ENCODE measurements at places on chromosomes 7 and 10.

DNA sequence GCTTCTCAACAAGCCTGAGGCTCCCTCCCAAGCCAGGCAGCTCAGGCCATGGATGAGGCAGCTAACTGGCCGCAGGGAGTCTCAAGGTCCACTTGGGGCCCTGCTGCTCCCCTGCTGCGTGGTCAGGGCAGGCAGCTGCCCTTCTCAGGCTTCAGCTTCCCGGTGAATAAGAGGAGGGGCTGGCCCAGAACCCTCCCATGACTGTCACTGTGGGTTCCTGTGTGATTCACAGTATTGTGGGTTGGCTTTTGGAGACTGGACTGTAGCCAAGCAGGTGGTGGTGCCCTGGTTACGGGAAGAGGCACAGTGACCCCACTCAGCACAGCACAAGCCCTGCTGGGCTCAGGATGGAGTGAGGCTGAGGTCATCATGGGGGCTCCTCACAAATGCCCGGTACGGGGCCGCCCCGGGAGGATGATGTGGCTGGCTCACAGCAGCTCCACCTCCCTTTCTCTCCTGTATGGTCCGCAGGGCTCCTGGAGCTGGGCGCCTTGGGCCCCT lies 189.8 kb downstream of the HECW1 start:
- peak; percentile 22 for DNase-seq

DNA sequence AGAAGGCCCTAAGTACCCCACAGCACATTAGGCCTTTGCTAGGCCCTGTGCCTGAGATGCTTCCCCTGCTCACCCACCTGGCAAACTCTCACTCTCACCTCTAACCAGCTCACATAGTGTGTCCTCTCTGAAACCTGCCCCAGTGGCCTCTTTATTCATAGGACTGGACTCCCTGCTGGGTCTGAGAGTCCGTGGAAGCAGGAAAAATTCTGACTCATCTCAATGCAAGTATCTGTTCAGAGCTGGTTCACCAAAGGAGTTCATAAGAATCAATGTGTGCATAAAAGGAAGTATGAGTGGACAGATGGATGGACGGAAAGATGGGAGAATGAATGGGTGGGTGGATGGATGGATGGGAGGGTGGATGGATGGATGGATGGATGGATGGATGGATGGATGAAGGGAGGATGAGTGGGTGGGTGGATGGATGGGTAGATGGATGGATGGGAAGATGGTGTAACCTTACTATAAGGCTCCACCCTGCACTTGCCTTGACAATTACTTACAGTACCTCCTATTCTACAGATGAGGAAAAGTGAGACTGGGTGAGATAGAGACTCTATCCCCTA lies 111.2 kb upstream of the ZMIZ1 start:
- no peak for DNase-seq

GRCh38 chr7:69864274-69864673 lies 266.0 kb downstream of the AUTS2 start:
- DNase-seq = peak; percentile 63

- DNase-seq = no peak
Observed at GRCh38 chr7:92699966-92700514, 109.8 kb upstream of the FAM133B start.

- DNase-seq = no peak
Observed at GRCh38 chr7:15915686-15916293, 229.3 kb upstream of the MEOX2 start.

GRCh38 chr7:93836116-93836515 lies 54.4 kb downstream of the TFPI2 start:
- no peak for DNase-seq

DNA sequence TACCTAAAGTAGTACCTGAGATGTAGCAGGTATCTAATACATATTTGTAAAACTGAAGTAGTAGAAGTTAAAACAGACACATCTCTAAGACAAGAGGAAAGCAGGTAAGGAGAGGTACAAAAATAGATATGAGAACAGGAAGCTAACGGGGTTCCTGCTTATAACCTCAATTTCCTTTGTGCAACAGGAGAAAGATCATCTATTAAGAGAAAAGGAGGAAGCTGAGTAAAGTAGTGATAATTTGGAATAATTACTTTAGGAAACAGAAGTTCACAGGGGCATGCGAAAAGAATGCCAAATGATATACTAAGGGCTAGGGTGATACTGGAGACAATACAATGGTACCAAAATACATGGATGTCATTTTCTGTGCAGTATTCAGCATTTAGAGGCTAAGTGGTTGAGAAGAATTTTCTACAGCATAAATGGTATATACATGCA lies 108.7 kb downstream of the NRBF2 start:
- no peak for DNase-seq

DNA sequence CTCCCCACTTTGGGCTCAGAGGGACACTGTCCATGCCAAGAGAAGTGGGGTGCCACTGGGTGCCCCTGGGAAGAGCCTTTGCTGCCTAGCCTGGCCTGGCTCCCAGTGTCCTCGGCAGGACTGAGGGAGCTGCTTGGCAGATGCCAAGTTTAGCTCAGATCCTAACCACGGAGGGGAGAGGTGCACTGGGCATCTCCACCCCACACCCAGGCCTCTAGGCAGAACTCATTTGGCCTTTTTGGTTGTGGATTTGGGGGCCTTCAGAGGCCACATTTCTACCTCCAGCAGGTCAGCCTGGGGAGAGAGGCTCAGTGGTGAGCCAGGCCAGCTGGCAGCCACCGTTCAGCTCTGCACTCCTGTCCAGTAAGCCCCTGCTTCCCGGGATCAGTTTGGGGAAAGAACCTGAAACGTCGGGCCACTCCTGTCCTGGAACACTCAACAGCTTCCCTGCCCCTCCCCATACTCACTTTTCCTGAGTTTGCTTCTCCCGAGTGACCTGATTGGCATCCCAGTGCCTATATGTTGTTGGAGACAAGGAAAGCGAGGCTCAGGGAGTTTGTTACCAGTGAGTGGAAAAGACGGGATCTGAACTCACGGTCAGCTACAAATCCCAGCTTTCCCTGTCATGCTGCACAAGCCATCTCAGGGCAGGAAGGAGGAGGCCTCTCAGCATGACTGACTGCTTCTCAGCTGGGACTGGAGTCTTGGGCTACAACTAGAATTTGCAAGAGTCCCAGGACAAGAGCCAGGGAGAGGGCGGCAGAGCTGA lies 11.2 kb upstream of the CXCL12 start:
- DNase-seq = no peak

DNA sequence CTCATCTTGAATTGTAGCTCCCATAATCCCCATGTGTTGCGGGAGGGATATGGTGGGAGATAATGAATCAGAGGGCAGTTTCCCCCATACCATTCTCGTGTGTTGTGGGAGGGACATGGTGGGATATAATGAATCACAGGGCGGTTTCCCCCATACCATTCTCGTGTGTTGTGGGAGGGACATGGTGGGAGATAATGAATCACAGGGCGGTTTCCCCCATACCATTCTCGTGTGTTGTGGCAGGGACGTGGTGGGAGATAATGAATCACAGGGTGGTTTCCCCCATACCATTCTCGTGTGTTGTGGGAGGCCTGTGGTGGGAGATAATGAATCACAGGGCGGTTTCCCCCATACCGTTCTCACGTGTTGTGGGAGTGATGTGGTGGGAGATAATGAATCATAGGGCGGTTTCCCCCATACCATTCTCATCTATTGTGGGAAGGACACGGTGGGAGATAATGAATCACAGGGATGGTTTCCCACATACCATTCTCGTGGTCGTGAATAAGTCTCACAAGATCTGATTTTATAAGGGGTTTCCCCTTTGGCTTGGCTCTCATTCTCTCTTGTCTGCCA lies 271.0 kb downstream of the MAD1L1 start:
- no peak for DNase-seq

- no peak for DNase-seq
Observed at GRCh38 chr7:50704844-50705243, 77.9 kb downstream of the GRB10 start.

GRCh38 chr7:36946401-36946739 lies 222.1 kb upstream of the AOAH start:
- DNase-seq = no peak

DNA sequence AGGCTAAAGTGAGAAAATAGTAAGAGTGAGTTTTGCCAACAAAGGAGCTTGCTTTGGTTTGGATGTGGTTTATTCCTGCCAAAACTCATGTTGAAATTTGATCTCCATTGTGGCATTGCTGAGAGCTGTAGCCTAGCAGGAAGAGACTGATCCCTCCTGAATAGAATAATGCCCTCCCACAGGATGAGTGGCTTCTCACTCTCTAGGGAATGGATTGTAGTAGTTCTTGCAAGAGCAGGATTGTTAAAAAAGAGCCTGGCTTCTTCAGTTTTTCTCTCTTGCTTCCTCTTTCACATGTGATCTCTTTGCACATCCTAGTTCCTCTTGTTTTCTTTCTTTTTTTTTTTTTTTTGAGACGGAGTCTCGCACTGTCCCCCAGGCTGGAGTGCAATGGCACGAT lies 34.4 kb downstream of the ASAH2 start:
- DNase-seq = no peak

GRCh38 chr7:27167916-27168264 lies 2.6 kb upstream of the HOXA9 start:
- no peak for DNase-seq

Data from NCI-H774 (cell line).